ENCODE measurements at places on chromosomes 7 and 10. TPM values are rescaled to one million over a fixed set of nuclear protein-coding genes. Genes with fewer than 3 reads are reported as not detected.

COX19 gene
- 3.9 TPM for total RNA-seq

INHBA gene
- 133 TPM for total RNA-seq

C7orf33 gene
- not detected for total RNA-seq

IL6 gene
- 18.3 TPM for total RNA-seq
